Suppressor macrophage (primary cell): ENCODE measurements at places on chromosomes 2 and 18.

- no peak for DNase-seq
Measured at GRCh38 chr2:193847130-193847529, 1652.4 kb upstream of the TMEFF2 start.

DNA sequence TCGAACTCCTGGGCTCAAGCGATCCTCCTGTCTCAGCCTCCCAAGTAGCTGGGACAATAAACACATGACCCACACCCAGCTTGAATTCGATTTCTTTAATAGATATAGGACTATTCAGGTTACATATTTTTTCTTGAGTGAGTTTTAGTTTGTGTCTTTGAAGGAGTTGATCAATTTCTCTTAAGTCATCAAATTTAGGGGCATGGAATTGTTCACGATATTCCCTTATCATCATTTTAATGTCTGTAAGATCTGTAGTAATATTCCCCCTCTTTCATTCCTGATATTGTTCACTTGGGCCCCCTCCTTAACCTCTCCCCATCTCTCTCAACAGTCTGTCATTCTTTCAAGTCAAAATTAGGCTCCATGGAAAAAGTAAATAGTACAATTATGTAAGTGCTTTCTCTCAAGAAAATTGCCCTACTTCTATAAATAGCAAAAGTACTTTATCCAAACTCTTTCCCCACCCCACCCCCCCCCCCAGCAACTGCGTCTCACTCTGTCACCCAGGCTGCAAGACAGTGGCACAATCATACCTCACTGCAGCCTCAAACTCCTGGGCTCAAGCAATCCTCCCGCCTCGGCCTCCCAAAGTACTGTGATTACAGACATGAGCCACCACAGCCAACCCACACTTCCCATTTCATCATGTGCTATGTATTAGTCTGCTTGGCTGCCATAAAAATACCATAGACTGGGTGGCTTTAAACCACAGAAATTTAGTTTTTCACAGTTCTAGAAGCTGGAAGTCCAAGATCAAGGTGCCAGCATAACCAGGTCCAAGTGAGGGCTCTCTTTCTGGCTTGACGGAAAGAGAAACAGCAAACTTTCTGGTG lies 20.1 kb downstream of the WDR33 start:
- peak; percentile 11 for DNase-seq

- no peak for DNase-seq
Measured at GRCh38 chr2:20803226-20803682, 19.6 kb downstream of the LDAH start.

DNA sequence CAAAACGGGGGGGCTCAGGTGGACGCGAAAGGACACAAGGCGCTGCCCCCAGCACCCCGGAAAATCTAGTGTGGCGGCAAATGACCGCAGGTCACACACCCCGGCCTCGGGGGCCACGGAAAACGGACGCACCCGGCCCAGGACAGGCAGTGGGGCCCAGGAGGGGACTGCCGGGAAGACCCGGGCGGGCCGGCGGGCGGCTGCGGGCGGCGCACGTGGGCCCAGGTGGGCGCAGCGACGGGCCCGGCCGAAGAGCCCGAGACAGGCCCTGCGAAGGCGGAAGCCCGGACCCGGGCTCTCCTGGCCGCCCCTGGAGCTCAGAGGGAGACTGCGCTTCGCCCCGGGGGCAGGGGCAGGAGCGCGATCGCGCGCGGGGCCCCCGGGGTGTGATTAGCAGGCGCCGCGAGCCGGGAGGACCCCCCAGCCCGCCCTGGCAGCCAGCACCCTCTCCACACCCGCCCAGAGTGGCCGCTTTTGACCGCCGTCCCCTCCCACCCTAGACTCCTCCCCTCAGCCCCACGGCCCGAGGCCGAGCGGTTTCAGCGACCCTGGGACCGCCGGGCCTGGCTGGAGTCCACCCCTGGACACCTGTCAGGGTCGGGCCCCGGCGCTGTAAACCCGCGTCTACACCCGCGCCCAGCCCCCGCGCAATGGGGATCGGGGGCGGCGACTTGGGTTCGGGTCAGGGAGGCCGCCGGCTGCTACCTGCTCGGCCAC lies 773 bp downstream of the MBP start:
- DNase-seq: peak; percentile 88

DNA sequence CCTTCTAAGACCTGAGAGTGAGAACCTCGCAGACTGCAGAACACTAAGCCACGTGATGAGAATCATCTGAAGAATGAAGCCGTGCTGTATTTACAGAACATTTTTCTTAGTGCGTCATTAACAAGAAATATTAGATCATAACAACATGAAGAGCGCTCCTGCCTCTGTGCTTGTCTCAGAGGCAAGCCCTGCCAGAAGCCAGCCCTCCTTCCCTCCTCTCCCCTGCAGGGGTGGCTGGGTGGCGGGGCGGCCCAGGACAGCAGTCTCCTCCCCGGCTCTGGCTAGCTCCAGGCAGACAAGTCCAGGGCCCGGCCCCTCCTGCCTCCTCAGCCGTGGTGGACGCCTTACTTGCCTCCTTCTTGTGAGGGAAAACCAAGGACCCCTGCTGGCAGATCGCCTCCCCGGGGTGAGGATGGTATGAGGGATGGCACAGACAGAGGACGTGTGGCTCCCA lies 262.7 kb downstream of the TWIST2 start:
- no peak for DNase-seq
